ENCODE measurements at places on chromosomes 11 and 22.

DNA sequence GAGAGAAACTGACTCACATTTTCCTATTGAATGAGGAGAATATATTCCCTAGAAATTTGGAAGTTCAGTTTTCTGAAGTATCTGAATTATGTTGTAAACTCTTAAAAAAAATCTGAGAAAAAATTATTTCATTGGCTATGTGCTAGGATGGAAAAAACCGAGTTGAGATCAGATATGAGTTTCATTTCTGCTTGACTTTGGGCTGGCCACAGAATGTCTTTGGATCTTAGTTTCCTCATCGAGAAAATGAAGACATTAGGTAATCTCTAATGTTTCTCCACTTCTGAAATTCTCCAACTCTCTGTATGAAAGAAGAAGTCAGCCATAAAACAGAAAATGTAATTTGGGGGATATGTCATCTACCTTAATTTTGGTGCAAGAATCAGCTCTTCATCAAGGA, 28.8 kb downstream of the SLN start:
- DNase-seq, result no peak

GRCh38 chr11:2668876-2669275, 30.9 kb downstream of the KCNQ1OT1 start:
- no peak for DNase-seq

GRCh38 chr22:25763239-25763777, 21.3 kb downstream of the MYO18B start:
- DNase-seq, result no peak

- no peak for DNase-seq
These were observed 555.8 kb downstream of the BUD13 start for GRCh38 chr11:116217006-116217405.

DNA sequence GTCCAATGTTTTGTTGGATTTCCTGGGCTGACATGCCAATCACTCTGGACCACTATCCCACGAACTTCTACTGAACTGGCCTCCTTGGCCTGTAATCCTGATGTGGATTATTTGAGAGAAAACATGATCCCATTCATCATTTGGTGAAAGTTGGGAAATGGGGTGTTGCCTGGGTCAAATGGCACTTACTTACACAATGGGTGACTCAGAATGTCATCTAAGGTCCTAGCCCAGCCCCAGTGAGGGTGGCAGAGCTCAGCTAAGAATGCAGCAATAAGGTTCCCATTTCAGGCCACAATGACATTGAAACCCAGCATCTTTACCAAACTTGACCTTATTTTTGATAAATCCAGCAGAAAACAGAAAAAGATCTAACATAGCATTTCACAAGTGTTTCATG, 8.0 kb upstream of the DSCAML1 start:
- DNase-seq, result no peak

DNA sequence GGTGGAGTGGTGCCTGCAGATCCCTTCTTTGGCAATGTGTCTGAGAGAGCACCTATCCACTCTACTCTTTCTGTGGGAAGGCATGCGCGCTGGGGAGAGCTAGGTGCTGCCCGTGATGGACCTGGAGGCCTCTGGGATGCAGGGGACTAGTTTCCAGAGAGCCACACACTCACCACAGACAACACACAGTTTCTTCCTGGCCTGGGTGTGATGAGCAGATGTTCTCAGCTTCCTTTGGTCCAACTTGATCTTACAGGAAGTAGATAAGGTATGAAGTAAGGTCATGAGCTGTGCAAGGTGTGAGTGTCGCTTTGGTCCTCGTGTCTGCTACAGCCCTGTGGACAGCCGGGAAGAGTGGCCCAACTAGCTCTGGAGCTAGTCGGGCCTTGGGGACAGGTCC, 27.3 kb upstream of the SUSD2 start:
- DNase-seq, result no peak

DNA sequence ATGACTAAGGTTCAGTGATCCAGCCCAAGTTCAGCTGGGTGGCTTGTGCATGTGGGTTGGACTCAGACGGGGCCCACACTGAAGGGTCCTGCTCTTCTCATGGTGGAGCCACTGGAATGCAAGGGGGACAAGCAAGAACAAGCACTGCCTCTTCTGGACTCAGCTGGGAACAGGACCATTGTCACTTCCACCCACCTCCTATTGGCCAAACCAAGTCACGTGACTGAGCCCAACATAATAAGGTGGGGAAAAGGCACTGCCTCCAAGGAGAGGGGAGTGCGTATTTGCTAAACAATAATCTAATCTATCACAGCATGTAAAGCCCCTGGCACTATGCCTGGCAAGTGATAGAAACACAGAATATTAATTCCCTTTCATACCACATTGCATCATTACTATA, 87.1 kb downstream of the CHST1 start:
- no peak for DNase-seq

GRCh38 chr11:132549561-132549960, 982.7 kb downstream of the OPCML start:
- no peak for DNase-seq

DNA sequence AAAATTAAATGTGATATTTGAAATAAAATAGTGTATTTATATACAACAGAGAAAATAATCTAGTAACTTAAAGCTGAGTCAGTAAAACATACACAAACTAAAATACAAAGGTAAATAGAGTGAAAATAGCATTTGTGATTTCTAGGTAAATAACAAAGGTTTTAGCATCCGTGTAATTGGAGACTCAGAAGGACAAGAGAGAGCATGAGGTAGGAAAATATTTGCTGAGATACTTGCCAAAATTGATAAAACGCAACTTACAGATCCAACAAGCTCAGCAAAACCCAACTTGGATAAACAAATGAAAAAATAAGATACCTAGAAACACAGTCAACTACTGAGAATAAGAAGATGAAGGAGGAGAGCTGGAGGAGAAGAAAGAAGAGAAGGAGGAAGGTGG, 634.7 kb upstream of the CCDC179 start:
- no peak for DNase-seq

DNA sequence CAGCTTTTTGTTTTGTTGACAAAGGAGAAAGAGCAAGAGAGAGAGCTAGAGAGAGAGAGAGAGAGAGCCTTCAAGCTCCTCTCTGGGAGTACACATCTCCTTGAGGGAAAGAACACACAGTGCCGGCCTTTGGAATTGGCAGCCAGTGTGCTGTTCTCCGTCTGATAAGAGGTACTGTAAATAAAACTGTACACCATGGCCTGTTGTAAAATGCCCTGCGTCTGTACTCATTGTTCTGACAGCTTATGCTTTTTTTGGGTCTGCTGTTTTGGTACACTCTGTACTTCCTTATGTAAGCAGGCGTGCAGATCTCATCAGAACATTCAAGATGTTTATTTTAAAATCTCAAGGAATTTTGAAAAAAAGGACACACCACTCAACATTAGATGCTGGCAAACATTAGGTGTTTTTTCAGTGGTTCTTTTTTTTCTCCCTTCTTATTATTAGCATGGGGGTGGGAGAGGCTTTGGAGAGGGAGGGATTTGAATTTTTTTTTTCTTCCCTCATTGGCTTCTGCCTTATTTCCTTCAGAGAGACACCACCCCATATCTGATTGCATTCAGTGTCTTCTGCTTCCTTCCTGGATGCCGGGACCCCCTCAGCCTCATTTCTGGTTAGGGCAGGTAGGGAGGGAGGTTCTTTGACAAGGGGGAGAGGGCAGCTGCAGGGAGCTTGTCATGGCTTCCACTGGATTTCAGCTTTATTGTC, 116.8 kb upstream of the NNMT start:
- DNase-seq, result peak; percentile 95

GRCh38 chr11:44659641-44660040, 67.1 kb upstream of the TSPAN18 start:
- DNase-seq, result no peak

DNA sequence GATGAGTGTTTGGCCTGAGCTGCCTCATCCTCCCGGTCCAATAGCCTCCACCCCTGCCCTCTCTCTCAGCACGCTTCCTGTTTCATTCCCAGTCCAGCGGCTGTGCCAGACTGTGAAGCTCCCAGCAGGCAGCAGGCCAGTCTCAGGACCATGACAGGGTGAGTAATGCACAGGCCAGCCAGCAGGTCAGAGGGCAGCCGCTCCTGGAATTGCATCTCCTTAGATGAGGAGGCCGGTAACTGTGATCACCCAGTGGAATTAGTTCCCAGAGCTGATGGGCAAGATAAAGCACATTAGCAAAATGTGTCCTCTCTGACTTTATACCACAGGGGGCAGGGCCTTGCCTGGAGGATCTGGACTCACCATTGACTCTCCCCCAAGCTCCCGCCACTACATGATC, 251.2 kb downstream of the ETS1 start:
- no peak for DNase-seq

- DNase-seq, result no peak
These were observed 84.7 kb downstream of the BTBD10 start for GRCh38 chr11:13378316-13378715.

- DNase-seq, result no peak
These were observed 47.5 kb upstream of the PICALM start for GRCh38 chr11:86116386-86116726.

DNA sequence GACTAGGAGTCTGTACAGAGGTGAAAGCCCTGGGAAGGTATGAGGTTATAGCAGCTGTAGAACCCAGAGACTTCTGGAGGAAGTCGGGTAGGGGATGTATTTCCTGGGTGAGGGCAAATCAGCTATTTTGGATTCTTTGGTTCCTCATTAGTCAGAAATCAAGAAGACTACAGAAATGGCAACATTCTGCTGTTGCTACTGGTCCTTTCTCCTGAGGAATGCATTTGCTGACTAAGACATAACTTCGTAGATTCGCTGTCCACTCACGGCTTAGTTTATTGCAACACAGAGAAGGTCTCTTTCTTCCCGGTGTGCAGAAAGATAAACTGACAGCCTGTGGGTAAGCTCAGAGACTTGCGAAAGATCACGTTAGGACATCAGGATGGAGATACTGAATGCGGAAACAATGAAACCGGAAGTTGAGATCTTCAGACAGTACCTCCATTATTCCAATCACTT, 25.3 kb upstream of the SESN3 start:
- no peak for DNase-seq

DNA sequence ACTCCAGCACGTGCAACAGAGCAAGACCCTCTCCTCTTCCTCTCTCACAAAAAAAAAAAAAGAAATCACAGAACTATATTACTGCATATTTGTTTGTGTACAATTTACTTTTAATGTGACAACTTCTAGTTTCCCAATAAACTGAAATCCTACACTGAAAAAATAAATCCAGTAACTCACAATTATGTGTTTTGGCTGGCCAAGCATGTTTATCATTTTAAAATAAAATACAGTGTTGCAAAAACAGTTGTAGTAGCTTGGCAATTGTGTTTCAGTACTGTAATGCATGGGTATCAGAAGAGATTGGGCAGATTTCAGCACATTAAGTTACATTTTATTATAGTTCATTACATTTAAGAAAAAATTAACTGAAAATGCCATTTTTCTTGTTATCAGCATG, 344.9 kb downstream of the ETS1 start:
- no peak for DNase-seq

- no peak for DNase-seq
These were observed 25.4 kb downstream of the CREB3L1 start for GRCh38 chr11:46302866-46303265.

GRCh38 chr11:115613986-115614632, 109.9 kb upstream of the CADM1 start:
- DNase-seq, result no peak

- no peak for DNase-seq
These were observed 22.3 kb downstream of the SPON1 start for GRCh38 chr11:13984616-13985450.

GRCh38 chr11:113623114-113623513, 83.0 kb downstream of the TMPRSS5 start:
- no peak for DNase-seq

DNA sequence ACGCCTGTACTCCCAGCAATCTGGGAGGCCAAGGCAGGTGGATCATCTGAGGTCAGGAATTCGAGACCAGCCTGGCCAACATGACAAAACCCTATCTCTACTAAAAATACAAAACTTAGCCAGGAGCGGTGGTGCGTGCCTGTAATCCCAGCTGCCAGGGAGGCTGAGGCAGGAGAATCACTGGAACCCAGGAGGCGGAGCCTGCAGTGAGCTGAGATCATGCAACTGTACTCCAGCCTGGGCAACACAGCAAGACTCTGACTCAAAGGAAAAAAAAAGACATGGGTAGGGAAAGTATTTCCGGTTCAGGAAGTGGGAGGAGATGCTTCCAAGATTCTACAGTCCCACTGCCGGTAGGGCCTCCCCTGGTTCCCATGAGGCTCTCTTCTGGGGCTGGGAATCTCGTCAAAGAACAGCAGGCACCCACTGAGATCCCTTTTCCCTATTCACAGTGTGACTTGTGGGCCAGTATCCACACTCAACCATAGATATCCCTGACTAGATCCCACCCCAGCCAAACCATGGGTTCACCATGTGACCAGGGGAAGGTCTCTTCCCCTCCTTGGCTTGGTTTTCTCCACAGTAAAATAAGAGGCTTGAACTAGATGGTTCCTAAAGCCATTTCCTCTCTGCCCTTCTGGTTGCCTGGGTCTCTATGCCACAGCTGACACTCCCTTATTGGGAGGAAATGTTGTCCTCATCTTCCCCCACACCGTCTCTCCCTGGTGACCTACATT, 443.3 kb downstream of the BUD13 start:
- no peak for DNase-seq

GRCh38 chr11:44905131-44905866, 45.4 kb downstream of the TP53I11 start:
- DNase-seq, result no peak

GRCh38 chr11:126548581-126549550, 193.4 kb downstream of the ST3GAL4 start:
- DNase-seq, result no peak

- no peak for DNase-seq
These were observed 789 bp upstream of the KDM2A start for GRCh38 chr11:67118181-67118766.

- no peak for DNase-seq
These were observed 1.4 kb downstream of the B3GNT6 start for GRCh38 chr11:77035580-77035979.

GRCh38 chr22:37417677-37418348, 9.5 kb downstream of the ELFN2 start:
- DNase-seq, result no peak

DNA sequence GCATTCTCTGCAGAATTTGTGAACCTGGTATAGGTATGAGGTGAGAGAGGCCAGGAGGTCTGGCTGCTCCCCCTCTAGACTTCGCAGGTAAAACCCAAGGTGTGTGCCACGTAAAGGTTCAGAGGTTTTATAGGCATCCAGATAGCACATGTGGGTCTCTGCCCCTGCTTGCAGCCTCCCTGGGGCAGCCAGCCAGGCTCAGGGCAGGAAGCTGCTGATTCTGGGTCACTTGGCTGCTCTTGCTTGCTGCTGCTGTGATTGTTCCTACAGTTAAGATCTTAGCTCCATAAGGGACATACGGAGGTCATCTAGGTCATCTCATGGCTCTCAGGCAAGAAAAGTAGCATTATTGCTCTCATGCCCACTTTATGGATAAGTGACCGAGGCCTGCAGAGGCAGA, 30.2 kb downstream of the ZBTB16 start:
- DNase-seq, result peak; percentile 61
